ENCODE measurements at places on chromosomes 2 and 18. TPM values are rescaled to one million over a fixed set of nuclear protein-coding genes. Genes with fewer than 3 reads are reported as not detected.

Gene ELOA2
- not detected for total RNA-seq

Gene KRTCAP3
- 5.2 TPM for total RNA-seq

Gene C1GALT1C1L
- 1.4 TPM for total RNA-seq

Gene PMAIP1
- 14.4 TPM for total RNA-seq

Gene LYG2
- not detected for total RNA-seq

Gene TCF7L1
- 3.0 TPM for total RNA-seq

Gene PDE6D
- 29.4 TPM for total RNA-seq

Gene SMARCAL1
- 12.3 TPM for total RNA-seq

Gene IL1F10
- not detected for total RNA-seq

Gene LOXHD1
- total RNA-seq = not detected

Gene TUBA4B
- total RNA-seq = not detected

Gene HAAO
- total RNA-seq = 0.70 TPM

Gene SERPINB3
- not detected for total RNA-seq

Gene CAD
- 31.2 TPM for total RNA-seq

Gene NEURL3
- not detected for total RNA-seq

Gene CCDC178
- total RNA-seq = not detected

Gene COL6A3
- total RNA-seq = 649 TPM

Gene NOTO
- total RNA-seq = not detected

Gene MZT2B
- 256 TPM for total RNA-seq

Gene TTR
- total RNA-seq = not detected

Gene NHEJ1
- 20.0 TPM for total RNA-seq

Gene MREG
- total RNA-seq = 1.1 TPM

Gene UGT1A4
- total RNA-seq = not detected

Gene MROH2A
- total RNA-seq = not detected

Gene SETBP1
- total RNA-seq = 3.5 TPM

Gene ERFE
- 11.2 TPM for total RNA-seq

Gene ASB18
- not detected for total RNA-seq

Gene ACVR1C
- not detected for total RNA-seq

Gene PTMA
- total RNA-seq = 340 TPM

Gene MC5R
- not detected for total RNA-seq

Gene CPO
- not detected for total RNA-seq

Gene LCT
- not detected for total RNA-seq

Gene CXCR1
- total RNA-seq = not detected

Gene ANKRD62
- total RNA-seq = not detected

Gene ACTG2
- 5.0 TPM for total RNA-seq

Gene GPR75
- 0.77 TPM for total RNA-seq

Gene SFT2D3
- total RNA-seq = 7.8 TPM

Gene MCEE
- 13.8 TPM for total RNA-seq

Gene TLX2
- not detected for total RNA-seq

Gene CD207
- not detected for total RNA-seq

Gene TTN
- total RNA-seq = under 0.01 TPM

Data from pericardium fibroblast (primary cell).